Smooth muscle cell of the umbilical artery (primary cell): ENCODE measurements at places on chromosomes 11 and 22. TPM values are rescaled to one million over a fixed set of nuclear protein-coding genes. Genes with fewer than 3 reads are reported as not detected.

The PKDREJ gene
- total RNA-seq = under 0.01 TPM in 1 of 2 replicates, not detected in the other

The ANKRD13D gene
- 39.8 and 50.2 TPM in 2 replicates for total RNA-seq

The SHANK3 gene
- total RNA-seq = 0.59 and 1.0 TPM in 2 replicates

The CHRM1 gene
- total RNA-seq = not detected in 2 replicates

The HNRNPUL2 gene
- total RNA-seq = 14.3 and 18.0 TPM in 2 replicates

The ADM gene
- 76.5 and 93.5 TPM in 2 replicates for total RNA-seq

The TMEM86A gene
- 1.3 and 1.8 TPM in 2 replicates for total RNA-seq

The KRTAP5-1 gene
- total RNA-seq = not detected in 2 replicates

The GDPD4 gene
- 0.69 TPM in 1 of 2 replicates, not detected in the other for total RNA-seq

The EHF gene
- total RNA-seq = 1.2 and 16.0 TPM in 2 replicates
